Lung (tissue), 17 donors: ENCODE measurements at places on chromosomes 13 and 19. TPM values are rescaled to one million over a fixed set of nuclear protein-coding genes. Genes with fewer than 3 reads are reported as not detected.

- no peak overlapping the region for H3K27ac ChIP-seq
- DNase-seq, result no peak
- no peaks in the 10 kb centered on the region for H3K27me3 ChIP-seq
- no peak overlapping the region for H3K4me3 ChIP-seq
- H3K4me1 ChIP-seq, result no peaks in the 10 kb centered on the region
- no peaks in the 10 kb centered on the region for H3K36me3 ChIP-seq
Observed at GRCh38 chr13:101492251-101492910, 39.9 kb downstream of the ITGBL1 start.

- H3K27me3 ChIP-seq, result no peaks in the 10 kb centered on the region
- H3K4me3 ChIP-seq, result no peak overlapping the region
- peak; percentile 85 for DNase-seq
- H3K4me1 ChIP-seq, result no peaks in the 10 kb centered on the region
- no peaks in the 10 kb centered on the region for H3K36me3 ChIP-seq
Observed at GRCh38 chr19:18112989-18113478, 15.5 kb downstream of the MAST3 start.

DNA sequence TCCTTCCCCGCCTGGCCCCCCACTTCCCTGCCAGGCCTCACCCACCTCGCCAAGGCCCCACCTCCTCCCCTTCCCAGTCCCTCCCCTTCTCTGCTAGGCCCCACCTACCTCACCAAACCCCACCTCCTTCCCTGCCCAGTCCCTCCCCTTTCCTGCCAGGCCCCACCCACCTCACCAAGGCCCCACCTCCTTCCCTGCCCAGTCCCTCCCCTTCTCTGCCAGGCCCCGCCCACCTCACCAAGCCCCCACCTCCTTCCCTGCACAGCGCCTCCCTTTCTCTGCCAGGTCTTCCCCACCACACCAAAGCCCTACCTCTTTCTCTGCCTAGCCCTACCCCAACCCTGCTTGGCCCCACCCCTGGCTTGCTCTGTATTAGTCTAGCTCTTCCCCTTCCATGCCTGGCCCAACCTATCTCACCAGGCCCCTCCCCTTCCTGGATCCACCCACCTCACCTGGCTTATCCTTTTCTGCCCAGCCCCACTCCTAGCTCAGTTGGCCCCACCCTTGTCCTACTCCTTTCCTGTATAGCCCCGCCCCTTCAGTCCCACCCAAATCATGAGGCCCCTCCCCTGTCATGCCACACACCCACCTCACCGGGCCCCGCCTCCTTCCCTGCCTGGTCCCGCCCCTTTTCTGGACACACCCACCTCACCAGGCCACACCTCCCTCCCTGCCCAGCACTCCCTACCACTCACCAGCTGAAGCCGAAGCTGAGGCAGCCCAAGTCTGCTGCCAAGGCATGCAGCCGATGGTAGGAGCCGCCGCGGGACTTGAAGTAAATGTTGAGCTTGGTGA, 16.2 kb downstream of the CERS1 start:
- H3K4me3 ChIP-seq, result no peak overlapping the region
- H3K36me3 ChIP-seq, result peaks cover 7% of the 10 kb centered on the region
- no peaks in the 10 kb centered on the region for H3K27me3 ChIP-seq
- H3K4me1 ChIP-seq, result no peaks in the 10 kb centered on the region

Gene CRX
- not detected for total RNA-seq

Gene ZSWIM4
- total RNA-seq, result 7.6 TPM

DNA sequence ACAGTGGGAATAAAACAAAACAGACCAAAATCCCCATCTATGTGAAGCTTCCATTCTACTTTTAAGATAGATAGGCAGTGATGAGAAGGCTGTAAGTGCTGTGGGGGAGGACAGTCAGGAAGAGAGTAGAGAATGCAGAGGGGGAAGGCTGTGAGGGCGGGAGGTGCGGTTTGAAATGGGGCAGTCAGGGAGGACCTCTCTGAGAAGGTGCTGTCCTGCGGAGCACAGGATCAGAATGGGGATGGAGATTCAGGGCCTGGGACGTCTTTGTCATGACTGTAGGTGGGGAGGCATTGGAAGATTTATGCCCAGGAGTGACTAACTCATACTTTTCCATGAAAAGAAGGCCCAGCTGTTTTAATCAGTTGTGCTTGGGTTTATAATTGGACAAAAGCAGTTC, 3.9 kb upstream of the GPR183 start:
- DNase-seq, result no peak
- no peak overlapping the region for H3K27ac ChIP-seq
- H3K27me3 ChIP-seq, result no peaks in the 10 kb centered on the region

GRCh38 chr19:1295169-1296012, 9.7 kb downstream of the EFNA2 start:
- H3K4me3 ChIP-seq, result no peak overlapping the region
- peaks cover 2% of the 10 kb centered on the region for H3K27me3 ChIP-seq

GRCh38 chr13:109859216-109859835, 72.9 kb upstream of the IRS2 start:
- no peaks in the 10 kb centered on the region for H3K4me1 ChIP-seq
- H3K27me3 ChIP-seq, result no peaks in the 10 kb centered on the region
- no peak for DNase-seq
- no peak overlapping the region for H3K4me3 ChIP-seq

DNA sequence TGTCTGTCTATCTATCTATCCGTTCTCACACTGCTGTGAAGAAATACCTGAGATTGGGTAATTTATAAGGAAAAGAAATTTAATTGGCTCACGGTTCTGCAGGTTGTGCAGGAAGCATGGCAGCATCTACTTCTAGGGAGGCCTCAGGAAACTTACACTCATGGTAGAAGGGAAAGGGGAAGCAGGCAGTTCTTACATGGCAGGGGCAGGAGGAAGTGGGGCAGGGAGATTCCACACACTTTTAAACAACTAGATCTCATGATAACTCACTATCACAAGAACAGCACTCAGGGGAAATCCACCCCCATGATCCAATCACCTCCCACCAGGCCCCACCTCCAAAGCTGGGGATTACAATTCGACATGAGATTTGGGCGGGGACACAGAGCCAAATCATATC, 105.3 kb downstream of the SLC10A2 start:
- no peak overlapping the region for H3K27ac ChIP-seq
- no peaks in the 10 kb centered on the region for H3K4me1 ChIP-seq
- H3K4me3 ChIP-seq, result no peak overlapping the region
- H3K27me3 ChIP-seq, result no peaks in the 10 kb centered on the region
- DNase-seq, result no peak

GRCh38 chr19:14809272-14810057, 25.5 kb downstream of the OR7A5 start:
- H3K36me3 ChIP-seq, result no peaks in the 10 kb centered on the region
- H3K4me1 ChIP-seq, result no peaks in the 10 kb centered on the region
- no peak overlapping the region for H3K4me3 ChIP-seq
- no peaks in the 10 kb centered on the region for H3K27me3 ChIP-seq

Gene ZNF571
- total RNA-seq, result 3.1 TPM
